ENCODE measurements at places on chromosomes 1 and 21. TPM values are rescaled to one million over a fixed set of nuclear protein-coding genes. Genes with fewer than 3 reads are reported as not detected.

DNA sequence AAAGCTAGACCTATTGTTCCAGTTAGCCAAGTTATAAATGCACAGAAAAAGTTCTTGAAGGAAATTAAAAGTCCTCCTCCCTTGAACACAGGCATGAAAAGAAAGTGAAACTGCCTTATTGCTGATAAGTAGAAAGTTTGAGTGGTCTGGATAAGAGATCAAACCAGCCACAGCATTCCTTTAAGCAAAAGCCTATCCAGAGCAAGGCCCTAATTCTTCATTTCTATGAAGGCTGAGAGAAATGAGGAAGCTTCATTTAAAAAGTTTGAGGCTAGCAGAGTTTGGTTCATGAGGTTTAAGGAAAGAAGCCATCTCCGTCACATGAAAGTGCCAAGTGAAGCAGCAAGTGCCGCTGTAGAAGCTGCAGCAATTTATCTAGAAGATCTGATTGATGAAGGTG is 2.7 kb upstream of the SSX2IP start:
- H3K4me3 ChIP-seq: no peak overlapping the region
- H3K27me3 ChIP-seq: no peaks in the 10 kb centered on the region
- no peaks in the 10 kb centered on the region for H3K36me3 ChIP-seq
- no peak overlapping the region for H3K27ac ChIP-seq
- peaks cover 28% of the 10 kb centered on the region for H3K4me1 ChIP-seq
- no peak for DNase-seq

LRRC71 gene
- total RNA-seq: not detected

PRAMEF20 gene
- total RNA-seq: not detected

GRCh38 chr1:20958430-20958829 is 171.3 kb upstream of the HP1BP3 start:
- H3K4me1 ChIP-seq: no peaks in the 10 kb centered on the region
- peak overlapping the region; percentile 53 for H3K27ac ChIP-seq
- peaks cover 8% of the 10 kb centered on the region for H3K36me3 ChIP-seq
- no peak for DNase-seq
- H3K27me3 ChIP-seq: no peaks in the 10 kb centered on the region

- H3K4me3 ChIP-seq: no peak overlapping the region
- H3K27me3 ChIP-seq: no peaks in the 10 kb centered on the region
- no peak for DNase-seq
- no peaks in the 10 kb centered on the region for H3K36me3 ChIP-seq
- no peak overlapping the region for H3K27ac ChIP-seq
- peaks cover 14% of the 10 kb centered on the region for H3K4me1 ChIP-seq
Observed at GRCh38 chr21:35274923-35275322, 225.8 kb upstream of the RUNX1 start.

DNA sequence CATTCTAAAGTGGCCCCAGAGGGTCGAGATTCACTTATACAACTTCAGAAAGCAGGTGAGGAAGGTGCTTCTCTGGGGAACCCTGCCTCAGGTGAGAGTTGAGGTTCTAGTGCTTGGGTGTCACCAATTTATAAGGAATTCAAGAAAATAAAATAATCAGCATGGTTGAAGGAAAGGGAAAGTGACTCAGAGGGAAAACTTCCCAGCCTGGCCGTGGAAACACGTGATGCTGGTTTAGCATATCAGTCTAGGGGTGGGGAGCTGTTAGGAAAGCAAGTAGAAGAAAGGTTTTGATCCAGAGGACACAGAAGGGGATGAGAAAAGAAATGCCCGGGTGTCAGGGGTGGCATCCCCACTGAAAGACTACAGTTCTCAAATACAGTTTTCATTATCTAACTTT is 37.7 kb upstream of the TMEM125 start:
- DNase-seq: no peak
- H3K27me3 ChIP-seq: no peaks in the 10 kb centered on the region
- no peak overlapping the region for H3K4me3 ChIP-seq
- H3K4me1 ChIP-seq: no peaks in the 10 kb centered on the region

DNA sequence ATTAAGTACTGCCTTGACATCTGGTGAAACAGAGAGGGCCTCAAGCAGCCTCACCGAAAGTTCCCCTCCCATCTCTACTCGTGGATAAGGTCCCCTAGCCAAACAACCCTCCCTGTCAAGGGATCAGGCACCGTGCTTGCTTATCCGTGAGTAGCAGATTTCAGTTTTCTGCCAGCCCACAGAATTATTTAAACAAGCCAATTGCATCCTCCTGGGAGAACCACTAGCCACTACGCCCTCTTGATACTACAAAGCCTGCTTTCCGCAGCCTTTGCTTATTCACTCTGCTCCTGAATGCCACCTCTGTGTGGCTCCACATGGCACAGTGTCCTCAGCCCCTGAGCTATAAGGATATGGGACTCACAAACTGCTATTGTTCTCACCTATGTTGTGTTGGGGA is 5.9 kb upstream of the TFF2 start:
- no peak overlapping the region for H3K27ac ChIP-seq
- H3K4me1 ChIP-seq: no peaks in the 10 kb centered on the region
- H3K36me3 ChIP-seq: no peaks in the 10 kb centered on the region
- no peak overlapping the region for H3K4me3 ChIP-seq
- DNase-seq: no peak

MMP23B gene
- total RNA-seq: 1.7 TPM

SHISAL2A gene
- total RNA-seq: 0.65 TPM

DNA sequence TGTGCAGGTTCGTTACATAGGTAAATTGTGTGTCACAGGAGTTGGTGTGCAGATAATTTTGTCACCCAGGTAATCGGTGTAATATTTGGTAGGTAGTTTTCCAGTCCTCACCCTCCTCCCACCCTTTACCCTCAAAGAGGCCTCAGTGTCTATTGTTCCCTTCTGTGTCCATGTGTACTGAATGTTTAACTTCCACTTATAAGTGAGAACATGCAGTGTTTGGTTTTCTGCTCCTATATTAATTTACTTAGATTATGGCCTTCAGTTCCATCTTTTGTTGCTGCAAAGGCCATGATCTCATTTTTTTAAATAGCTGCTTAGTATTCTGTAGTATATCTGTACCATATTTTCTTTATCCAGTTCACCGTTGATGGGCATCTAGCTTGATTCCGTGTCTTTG is 87.3 kb downstream of the RPS6KC1 start:
- no peak overlapping the region for H3K27ac ChIP-seq
- peaks cover 16% of the 10 kb centered on the region for H3K4me1 ChIP-seq
- peaks cover 27% of the 10 kb centered on the region for H3K36me3 ChIP-seq
- no peaks in the 10 kb centered on the region for H3K27me3 ChIP-seq

DNA sequence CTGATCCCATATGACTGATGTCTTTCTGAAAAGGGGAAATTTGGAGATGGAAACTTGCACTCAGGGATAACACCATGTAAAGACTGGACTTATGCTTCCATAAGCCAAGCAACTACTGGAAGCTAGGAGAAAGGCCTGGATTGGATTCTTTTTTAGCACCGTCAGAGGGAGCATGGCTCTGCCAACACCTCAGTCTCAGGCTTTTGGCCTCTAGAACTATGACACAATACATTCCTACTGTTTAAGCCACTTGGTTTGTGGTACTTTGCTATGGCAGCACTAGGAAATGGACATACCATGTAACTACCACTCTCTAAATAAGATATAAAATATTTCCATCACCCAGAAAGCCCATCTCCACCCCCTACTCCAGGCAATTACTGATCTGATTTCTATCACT is 139.7 kb downstream of the CYYR1 start:
- no peak overlapping the region for H3K4me3 ChIP-seq
- no peaks in the 10 kb centered on the region for H3K36me3 ChIP-seq
- no peak overlapping the region for H3K27ac ChIP-seq
- H3K4me1 ChIP-seq: no peaks in the 10 kb centered on the region

DNA sequence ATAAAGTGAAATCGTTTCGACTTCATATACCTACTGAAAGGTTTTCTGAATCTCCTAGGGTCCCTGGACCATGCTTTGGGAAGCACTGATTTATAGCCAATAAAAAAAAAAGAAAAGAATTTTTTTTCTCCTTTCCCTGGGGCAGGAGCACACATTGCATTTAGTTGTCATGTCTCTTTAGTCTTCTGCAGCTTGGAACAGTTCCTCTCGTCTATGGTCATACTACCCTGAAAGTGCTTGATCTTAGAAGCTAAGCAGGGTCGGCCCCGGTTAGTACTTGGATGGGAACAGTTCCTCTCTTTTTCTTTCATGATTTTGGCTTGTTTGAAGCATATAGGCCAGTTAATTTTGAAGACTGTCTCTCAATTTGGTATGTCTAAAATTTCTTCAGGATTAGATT is 3.7 kb upstream of the SERPINC1 start:
- H3K36me3 ChIP-seq: no peaks in the 10 kb centered on the region
- H3K4me3 ChIP-seq: no peak overlapping the region
- H3K4me1 ChIP-seq: no peaks in the 10 kb centered on the region
- no peak overlapping the region for H3K27ac ChIP-seq
- no peak for DNase-seq

DNA sequence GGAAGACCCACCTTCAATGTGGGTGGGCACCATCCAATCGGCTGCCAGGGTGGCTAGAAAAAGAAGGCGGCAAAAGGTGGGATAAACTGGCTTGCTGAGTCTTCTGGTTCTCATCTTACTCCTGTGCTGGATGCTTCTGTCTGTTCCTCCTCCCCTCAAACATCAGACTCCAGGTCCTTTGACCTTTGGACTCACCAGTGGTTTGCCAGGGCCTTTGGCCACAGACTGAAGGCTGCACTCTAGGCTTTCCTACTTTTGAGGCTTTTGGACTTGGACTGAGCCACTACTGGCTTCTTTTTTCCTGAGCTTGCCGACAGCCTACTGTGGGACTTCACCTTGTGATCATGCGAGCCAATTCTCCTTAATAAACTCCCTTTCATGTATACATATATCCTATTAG is 55.9 kb downstream of the VCAM1 start:
- no peak for DNase-seq
- no peak overlapping the region for H3K4me3 ChIP-seq
- no peak overlapping the region for H3K27ac ChIP-seq
- H3K36me3 ChIP-seq: peaks cover 4% of the 10 kb centered on the region

DNA sequence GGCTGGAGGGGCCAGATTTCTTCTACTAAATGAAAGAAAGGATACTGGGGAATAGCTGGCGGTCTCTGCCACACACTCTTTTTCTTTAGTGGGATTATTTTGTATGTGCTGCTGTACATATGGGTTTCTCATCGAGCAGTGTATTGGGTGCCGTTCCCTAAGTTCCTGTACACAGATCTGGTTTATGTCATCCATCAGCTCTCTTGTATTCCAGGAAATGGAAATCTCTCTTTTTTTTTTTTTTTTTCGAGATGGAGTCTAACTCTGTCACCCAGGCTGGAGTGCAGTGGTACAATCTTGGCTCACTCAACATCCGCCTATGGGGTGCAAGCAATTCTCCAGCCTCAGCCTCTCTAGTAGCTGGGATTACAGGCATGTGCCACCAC is 27.0 kb upstream of the NID1 start:
- H3K36me3 ChIP-seq: peaks cover 4% of the 10 kb centered on the region
- H3K4me1 ChIP-seq: peaks cover 7% of the 10 kb centered on the region
- DNase-seq: no peak
- H3K27me3 ChIP-seq: peaks cover 2% of the 10 kb centered on the region
- no peak overlapping the region for H3K4me3 ChIP-seq

LCE7A gene
- total RNA-seq: not detected
